ENCODE measurements at places on chromosomes 16 and 17. TPM values are rescaled to one million over a fixed set of nuclear protein-coding genes. Genes with fewer than 3 reads are reported as not detected.
A peak's percentile ranks its signal among the peaks of the same experiment; 100 is the strongest.

DNA sequence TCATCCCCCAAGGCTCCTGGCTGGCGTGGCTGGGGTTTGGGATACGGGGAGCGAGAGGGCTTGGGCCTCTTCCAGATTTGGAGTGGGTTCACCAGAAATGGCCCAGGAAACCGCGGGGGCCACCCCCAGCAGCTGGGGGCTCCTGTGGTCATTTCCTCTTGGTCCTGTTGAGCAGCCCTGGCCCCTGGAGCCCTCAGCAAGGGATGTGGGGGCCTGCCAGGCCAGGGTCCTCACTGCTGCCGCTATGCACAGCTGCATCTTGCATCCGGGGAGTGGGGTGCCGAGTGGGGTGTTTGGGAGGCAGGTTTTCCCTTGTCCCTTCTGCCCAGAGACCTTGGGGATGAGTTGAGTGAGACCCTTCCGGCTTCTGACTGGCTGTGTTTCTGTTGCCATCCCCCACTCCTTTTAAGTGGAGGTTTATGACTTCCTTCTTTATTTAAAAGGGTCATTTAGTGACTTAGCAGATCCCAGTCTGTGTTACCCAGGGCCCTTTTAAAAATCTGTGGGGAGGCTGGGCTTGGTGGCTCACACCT is 319.8 kb downstream of the SEC14L1 start:
- DNase-seq = no peak

ZG16 gene
- total RNA-seq = not detected

GRCh38 chr17:79977161-79977631 is 58.5 kb downstream of the TBC1D16 start:
- peak; percentile 25 for DNase-seq

DNA sequence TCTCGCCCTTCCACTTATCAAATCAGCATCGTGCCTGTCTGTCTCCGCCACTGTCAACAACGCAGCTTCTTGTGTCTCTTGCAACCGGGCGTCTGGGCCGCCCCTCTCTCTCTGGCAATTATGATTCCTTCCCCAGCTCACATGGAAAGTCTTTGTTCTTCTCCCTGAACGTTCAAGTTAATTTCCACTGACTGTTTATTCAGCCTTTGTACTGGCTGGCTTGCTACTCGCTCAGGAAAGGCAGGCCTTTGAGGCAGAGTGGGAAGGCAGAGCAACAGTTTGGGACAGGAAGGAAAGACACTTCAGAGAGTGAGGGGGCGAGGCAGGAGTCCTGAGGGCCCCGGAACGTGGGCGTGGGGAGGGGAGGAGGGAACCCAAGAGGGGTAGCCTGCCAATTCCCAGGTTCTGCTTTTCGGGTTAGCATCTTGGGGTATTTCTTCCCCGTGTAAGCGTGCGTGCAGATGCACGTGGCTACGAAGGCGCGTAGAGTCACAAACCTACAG is 50.8 kb downstream of the AKAP1 start:
- no peak for DNase-seq

DNA sequence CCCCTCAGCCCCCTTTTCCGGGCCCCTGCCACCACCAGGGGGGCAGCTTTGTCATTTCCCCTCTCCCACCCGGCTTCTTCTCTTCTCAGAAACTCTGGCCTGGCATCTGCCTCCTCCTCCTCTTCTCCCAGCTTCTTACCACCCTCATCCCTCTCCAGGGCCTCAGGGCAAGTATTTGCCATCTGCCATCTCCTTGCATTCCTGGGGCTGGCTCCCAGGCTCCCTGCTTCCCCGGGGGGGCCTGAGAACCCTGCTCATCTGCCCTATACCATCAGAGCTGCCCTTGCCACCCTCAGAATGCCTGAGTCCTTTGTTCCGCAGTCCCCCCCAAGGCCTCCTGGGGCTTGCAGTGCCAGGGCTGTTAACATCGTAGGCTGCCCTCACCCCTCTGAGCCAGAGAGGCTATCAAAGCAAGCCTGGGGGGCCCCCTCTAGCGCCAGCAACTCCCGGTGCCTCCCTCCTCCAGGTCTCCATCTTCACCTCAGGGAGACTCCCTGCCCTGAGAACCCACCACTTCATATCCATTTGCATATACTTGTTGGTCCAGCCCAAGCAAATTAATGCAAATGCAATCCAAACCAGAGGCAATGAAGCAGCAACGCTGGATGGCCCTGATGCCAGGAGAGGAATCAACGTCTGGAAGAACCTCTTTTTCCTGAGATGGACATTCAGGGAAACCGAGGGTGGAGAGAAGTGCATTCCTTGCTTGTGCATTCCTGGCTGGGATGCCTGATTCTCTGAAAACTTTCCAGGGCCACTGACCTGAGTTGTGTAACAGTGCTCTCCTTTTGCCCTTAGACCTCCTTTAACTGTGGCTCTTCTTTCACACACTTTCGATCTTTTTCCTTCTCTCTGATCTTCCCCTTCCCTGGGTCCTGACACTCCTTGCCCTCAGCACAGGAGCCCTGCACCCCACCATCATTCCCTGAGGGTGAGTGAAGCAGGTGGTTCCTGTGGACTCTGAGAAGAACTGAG is 20.7 kb upstream of the SP2 start:
- no peak for DNase-seq

CCL13 gene
- not detected for total RNA-seq

- DNase-seq = peak; percentile 98
These were observed at the start of gene ATP1B2 for GRCh38 chr17:7650509-7651096. TSS of gene ATP1B2 (plus strand) at chr17:7650926. CDS start at chr17:7651519, 593 bp downstream.

CD300A gene
- not detected for total RNA-seq

TAOK2 gene
- 43.9 TPM for total RNA-seq

CARD14 gene
- total RNA-seq = 0.35 TPM

GRCh38 chr16:27721531-27722181 is 171.7 kb downstream of the KATNIP start:
- no peak for DNase-seq

DNA sequence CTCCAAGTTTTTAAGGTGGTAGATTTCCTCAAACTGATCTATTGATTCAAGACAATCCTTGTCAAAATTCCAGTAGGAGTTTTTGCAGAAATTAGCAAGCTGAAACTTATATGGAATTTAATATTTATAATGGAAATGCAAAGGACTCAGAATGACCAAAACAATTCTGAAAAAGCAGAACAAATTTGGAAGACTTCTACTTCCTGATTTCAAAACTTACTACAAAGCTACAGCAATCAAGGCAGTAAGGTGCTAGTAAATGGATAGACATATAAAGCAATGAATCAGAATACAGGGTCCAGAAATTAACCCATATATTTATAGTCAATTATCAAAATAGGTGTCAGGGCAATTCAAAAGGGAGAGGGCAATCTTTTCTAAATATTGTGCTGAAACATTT is 11.8 kb upstream of the IL21R start:
- no peak for DNase-seq

- DNase-seq = no peak
These were observed 112.5 kb upstream of the CHMP6 start for GRCh38 chr17:80878876-80879722.

DNA sequence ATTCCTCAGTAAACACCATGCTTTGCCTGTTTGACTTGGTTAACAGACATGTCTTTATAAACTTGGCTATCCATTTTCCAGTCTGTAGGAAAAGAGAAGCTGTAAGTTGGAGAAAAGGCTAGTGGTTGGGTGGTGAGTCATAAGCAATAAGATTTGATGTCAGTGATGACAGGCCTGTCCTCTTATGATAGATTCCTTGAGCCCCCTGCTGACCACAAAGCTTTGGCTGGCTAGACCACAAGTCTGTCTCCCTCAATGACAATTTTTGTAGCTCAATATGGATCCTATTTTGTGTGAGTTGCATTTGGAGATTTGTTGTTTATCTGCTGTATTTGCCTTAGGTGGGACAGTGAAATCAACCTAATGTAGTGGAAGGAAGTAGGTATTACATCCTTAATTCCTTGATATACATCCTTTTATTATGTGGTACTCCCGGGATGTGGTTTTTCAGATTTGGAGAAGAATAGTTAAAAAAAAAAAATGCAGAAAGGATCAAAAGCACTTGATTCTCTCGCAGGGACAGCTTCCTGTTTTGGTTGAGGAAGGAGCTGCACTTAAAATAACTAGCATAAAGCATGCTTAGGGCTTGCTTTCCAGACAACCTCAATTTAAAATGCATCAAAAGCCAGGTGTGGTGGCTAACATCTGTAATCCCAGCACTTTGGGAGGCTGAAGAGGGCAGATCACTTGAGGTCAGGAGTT is 67.4 kb downstream of the SIAH1 start:
- no peak for DNase-seq

GRCh38 chr16:88526008-88526905 is 43.9 kb upstream of the ZC3H18 start:
- DNase-seq = no peak

GRCh38 chr17:40345161-40345993 is 19.2 kb downstream of the GJD3 start:
- DNase-seq = peak; percentile 90

DNA sequence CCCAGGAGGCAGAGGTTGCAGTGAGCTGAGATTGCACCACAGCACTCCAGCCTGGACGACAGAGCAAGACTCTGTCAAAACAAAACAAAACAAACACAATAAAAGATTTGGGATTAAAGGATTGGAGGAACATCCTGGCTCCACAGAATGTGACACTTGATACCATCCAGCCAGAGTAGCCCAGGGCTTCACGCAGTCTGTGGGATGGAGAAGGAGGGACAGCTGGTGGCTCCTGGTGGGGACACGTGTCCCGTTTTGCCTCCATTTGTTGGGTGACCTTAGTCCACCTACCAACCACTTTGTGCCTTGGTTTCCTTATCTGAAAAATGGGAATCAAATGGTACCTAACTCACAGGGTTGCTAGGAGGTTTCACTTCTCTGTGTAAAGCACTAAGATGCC is 12.4 kb upstream of the CYB561 start:
- no peak for DNase-seq

- DNase-seq = no peak
These were observed 204.4 kb upstream of the HS3ST3A1 start for GRCh38 chr17:13806092-13806491.

TBC1D3 gene
- total RNA-seq = not detected

GH2 gene
- total RNA-seq = 0.77 TPM

GRCh38 chr17:76543826-76544545 is 4.1 kb downstream of the PRCD start:
- DNase-seq = peak; percentile 42

FADS6 gene
- total RNA-seq = 0.94 TPM

RAC3 gene
- 84.8 TPM for total RNA-seq
